NCI-H1930 (cell line): ENCODE measurements at places on chromosomes 7 and 10.

- DNase-seq: no peak
Observed at GRCh38 chr7:155593461-155594162, 47.3 kb upstream of the CNPY1 start.

DNA sequence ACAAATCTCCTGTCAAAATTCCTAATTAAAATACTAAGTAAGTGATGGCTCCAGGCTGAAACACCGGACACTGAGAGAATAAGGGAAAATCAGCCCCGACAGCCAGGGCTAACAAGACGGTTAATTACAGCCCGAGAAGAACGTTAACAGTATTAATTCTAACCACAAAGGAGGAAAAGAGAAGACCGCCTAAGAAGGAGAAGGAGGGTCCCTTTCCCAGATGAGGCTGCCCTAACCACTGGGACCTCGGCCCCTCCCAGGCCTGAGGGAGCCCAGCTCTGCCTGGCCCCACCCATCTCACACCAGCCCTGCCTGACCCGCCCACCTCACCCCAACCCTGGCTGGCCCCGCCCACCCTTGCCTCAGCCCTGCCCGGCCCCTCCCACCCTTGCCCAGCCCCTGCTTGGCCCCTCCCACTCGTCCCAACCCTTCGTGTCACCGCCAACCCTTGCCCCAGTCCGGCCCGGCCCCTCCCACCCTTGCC lies 51.3 kb downstream of the PWWP2B start:
- no peak for DNase-seq

DNA sequence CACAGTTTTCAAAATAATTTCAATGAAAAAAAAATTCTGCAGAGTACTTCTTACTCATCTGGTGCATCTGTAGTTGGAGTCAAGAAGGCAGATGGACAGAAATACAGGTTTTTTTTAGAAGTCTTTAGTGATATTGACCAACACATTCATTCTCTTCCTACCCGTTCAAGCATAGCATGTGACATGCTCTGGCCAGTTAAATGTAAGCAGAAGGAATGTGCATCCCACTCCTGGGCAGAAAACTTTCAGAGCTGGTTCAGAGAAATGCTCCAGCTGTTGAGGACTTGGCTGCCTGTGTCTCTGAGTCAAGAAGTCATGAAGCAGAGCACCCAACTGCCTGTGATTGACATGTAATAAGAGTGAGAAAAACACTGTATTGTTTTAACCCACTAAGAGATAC lies 665.3 kb upstream of the IGFBP3 start:
- DNase-seq: no peak

- no peak for DNase-seq
Observed at GRCh38 chr7:30165590-30165989, 30.8 kb downstream of the MTURN start.

- DNase-seq: no peak
Observed at GRCh38 chr10:131424053-131424452, 112.5 kb upstream of the TCERG1L start.
